ENCODE measurements at places on chromosomes 5 and 9.

DNA sequence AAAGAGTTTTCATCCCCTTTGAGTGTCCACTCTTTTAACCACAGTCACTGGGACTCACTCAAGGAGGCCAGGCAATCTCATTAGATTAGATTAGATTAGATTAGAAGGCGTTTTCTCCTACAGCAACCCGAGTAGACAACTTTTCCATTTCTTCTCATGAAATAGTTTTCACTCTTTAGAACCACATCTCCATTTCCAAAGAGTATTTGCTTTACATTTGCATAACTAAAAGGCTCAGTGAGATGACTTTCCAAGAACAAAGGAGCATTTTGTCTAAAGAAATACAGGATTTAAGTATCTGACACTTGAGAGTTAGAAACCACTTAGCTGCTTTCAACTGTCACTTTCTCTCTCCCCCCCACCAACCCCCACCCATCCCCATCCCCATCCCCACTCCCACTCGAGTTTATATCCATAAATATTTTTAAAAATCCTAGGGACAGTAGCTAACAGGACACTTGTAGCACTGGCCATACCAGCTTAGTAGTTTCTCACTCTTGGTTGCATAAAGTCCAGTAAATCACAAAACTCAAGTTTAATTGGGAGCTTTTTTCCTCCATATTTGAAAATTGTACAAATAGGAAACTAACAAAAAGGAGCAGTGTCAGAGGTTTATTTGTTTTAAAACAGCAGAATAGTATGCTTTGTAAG, 2202.9 kb upstream of the WWC1 start:
- DNase-seq: no peak

DNA sequence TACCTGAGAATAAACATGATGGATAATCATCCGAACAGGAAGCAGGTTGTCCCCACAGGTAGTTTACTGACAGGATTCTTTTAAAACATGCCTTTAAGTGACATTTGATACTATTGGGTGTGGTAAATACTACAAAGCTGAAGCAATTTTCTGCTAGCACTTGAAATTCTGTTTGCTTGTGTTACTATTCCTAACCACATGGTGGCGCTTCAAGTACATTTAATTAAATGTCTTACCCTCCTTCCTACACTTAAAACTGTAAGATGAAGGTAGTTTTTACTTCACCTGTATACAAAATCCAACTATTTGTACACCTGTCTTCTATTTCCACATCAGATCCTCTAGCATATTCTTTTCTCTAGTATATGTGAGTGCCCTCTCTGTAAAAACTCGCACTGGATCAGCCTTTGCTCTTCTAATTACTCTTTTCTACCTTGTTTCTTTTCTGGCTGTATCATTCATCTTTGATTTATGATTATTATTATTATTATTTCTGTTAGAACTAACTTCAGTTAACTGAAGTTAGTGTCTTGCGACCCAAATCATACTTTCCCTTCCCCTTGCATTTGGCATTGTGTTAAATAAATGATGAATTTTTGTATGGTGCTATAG, 18.4 kb downstream of the SLC25A46 start:
- DNase-seq: peak; percentile 58

- peak; percentile 77 for DNase-seq
Observed at GRCh38 chr9:115694014-115694413, 459.6 kb upstream of the PAPPA start.

GRCh38 chr5:102578362-102578761, 79.6 kb upstream of the SLCO6A1 start:
- DNase-seq: no peak

GRCh38 chr5:6482735-6483134, 34.1 kb downstream of the UBE2QL1 start:
- no peak for DNase-seq

DNA sequence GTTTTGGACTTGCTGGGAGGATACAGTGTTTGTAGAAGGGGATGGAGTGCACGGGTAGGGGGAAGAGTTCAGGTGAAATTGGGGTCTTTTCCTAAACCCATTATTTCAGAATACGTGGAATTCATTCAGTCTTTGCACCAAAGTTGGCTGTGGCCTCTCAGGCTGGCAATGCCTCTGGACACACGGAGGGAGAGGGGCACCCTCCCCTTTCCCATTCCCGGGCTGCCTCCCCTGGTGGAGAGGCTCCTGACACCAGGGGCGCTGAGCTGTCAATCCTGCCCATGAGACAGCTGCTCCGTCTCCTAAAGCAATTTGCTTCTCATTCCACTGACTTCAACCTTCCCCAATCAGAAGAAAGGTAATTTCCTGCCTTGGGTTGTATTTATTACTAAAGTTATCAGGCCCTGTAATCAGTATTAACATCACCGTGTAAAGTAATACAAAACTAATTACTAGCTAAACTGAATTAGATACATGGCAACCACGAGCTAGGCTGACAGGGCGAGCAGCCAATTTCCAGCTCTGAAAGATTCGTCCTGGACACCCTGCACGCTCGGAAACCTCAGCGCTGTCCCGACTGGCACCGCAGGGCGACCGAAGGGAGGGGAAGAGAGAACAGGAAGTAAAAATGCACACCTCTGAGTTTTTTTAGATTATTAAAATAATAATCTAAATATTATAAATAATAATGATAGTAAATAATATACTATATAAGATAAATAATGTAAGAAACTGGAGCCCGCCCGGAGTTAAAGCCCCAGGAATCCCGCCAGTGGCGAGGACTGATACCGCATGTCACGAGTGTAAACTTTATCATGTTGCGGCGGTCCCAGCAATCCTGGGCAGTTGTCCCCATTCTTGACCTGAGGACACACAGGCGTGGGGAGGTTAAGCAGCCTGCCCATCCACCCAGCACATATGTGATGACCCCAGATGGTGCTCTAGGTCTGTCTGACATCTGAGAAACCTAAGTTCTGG, 6.9 kb upstream of the OLFM1 start:
- DNase-seq: no peak

GRCh38 chr5:110377361-110377760, 349.1 kb downstream of the TMEM232 start:
- DNase-seq: peak; percentile 70

GRCh38 chr5:76737846-76738245, 21.9 kb downstream of the F2R start:
- no peak for DNase-seq
